Pancreas (tissue), 10 donors: ENCODE measurements at places on chromosomes 12 and 14. TPM values are rescaled to one million over a fixed set of nuclear protein-coding genes. Genes with fewer than 3 reads are reported as not detected.
A peak's percentile ranks its signal among the peaks of the same experiment; 100 is the strongest.

DNA sequence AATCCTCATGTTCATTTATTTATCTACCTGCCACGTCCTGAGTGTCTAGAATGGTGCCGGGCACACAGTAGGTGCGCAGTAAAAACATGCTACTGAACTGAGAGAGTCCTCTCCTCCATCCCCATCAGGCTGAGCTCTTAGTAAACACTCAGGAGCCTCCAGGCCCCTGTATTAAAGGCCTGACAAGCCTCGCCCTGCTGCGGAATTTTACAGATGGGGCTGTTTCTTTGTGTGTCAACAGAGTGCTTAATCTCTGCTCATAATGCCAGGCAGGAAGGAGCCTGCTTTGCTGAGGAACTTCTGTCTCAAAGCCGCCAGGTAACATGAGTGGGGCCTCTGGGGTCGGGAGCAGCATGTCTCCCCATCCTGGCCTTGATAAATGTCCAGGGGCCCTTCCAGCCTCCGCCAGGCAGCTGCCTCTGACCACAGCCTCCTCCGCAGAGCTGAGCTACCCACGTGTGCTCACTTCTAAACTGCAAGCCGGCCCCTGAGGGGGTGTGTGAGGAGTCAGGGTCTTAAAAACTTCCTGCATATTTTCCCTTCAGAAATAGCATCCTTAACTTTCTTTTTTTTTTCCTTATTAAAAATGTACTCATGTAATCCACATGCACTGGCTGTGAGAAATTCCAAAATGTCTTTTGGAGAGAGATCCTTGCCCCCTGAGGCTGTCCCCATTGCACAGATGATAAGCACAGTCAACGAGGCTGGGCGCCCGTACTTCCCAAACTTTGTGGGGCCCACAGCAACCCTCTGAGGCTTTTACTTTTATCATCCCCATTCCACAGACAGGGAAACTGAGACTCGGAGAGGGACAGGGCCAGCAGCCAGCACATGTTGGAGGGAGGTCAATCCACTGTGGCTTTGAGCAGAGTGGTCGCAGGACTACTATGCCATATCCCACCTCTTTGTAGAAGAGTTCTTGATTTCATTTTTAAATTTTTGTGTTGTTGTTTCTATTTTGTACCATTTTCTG lies 116.0 kb upstream of the NCOR2 start:
- DNase-seq, result no peak

The CFAP54 gene
- 0.03 TPM for total RNA-seq

GRCh38 chr12:49647827-49648711 lies 24.7 kb downstream of the PRPF40B start:
- no peak for DNase-seq

- no peak for DNase-seq
Measured at GRCh38 chr12:86194721-86195120, 61.5 kb downstream of the MGAT4C start.

- peak; percentile 66 for DNase-seq
Measured at GRCh38 chr14:55721353-55721752, 141.3 kb downstream of the KTN1 start.

The KLHL33 gene
- 0.08 TPM for total RNA-seq

GRCh38 chr14:30884901-30885300 lies 10.5 kb downstream of the COCH start:
- no peak for DNase-seq

DNA sequence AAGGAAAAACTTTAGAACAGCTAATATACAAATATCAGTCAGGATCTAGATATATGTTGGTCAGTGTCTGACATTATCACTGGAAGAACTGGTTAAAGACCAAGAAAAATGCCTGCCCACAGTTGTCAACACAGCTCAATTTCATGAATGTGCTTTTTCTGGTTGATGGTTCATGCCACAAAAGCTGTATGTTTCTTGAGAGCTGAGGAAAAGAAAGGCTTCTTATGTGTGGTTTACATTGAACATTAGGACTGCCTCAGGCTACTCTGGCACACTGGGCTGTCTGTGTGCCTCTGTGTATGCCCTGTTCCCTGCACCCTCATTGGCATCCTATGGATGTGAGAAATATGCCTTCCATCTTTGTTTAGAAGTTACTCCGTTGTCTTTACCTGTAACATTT lies 218.8 kb upstream of the RGS6 start:
- no peak for DNase-seq

DNA sequence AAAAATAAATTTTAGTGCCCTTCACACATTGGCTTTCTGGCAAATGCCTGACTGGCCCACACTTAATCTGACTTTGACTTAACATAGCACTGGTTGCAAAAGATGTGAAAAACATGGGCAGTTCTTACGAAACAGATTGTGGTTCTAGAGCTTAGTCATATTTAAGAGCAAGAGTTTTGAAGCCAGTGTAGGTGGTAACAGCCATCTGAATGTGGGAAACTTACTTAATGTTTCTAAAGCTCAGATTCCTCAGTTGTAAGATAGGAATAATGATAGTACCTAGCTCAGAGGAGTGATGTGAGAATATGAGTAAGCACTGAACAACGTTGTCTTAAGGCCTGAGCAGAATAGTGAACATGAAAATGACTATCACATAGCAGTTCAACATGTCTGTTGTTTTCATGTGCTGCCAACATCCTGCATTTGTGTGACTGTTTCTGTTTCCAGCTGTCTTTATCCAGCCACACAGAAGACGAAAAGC lies 262.7 kb downstream of the SYT1 start:
- DNase-seq, result no peak

- no peak for DNase-seq
Measured at GRCh38 chr12:84604551-84604950, 308.0 kb downstream of the SLC6A15 start.

DNA sequence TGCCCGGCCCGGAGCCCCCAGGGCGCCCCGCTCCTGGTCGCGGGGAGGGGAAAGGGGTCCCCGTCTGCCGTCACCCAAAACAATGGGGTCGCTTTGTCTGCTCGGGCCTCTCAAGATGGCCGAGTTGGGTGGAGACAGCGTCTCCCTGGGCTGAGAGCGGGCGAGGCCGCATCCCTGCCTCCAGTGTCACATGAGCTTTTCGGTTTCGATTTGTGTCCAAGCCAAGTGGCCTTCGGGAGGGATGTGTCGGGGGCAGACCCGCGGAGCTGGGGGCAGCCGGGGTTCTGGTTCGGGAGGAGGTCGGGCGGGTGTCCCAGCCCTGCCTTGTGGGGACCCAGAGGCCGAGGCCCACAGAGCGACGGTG lies 790 bp downstream of the DYNC1H1 start:
- peak; percentile 84 for DNase-seq

DNA sequence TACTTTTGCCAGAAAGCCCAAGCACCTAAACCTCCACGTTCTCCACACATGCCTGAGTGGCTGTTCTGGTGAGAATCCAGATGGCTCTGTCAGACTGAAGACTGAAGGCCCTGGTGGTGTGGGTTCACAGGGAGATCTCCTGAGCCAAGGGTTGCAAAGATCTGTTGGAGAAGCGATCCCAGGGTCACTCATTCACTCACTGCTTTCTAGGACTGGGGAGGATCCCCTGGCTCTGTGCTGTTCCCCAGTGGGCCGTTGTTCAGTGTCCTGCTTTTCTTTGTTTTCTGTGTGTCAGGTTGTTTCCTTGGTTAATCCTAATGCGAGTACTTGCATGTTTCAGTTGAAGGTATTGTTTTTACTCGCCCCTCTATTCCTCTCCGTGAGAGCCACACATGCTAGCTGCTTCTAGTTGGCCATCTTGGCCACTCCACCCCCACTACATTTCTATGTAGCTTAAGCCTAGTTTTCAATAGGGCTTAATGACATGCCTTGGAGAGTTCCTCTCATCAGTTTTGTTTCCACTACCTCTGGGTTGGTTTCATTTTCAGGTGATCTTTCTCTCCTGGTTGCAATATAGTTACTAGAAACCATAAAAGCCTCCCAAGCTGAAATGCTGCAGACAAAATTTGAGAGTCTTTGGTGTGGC lies 144.5 kb upstream of the SLC38A2 start:
- no peak for DNase-seq

The GALNT9 gene
- total RNA-seq, result 0.25 TPM

DNA sequence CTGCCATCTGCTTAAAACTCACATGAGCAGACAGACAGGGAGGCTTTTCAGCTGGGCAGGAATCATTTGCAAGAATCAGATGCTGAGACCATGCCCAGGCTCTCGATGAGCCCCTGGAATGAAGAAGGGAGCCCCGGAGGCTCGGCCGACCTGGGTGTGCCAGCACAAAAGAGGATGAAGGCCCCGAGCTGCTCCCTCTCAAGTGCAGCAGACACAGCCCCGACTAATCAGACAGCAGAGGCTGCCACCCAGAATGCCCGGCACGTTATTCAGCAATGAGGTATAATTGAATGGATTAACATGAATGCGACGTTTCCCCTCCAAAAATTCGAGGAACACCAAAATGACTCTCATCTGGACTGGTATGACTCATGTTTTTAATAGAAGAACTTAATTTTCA lies 58.9 kb downstream of the BCL11B start:
- DNase-seq, result no peak

- DNase-seq, result peak; percentile 15
Measured at GRCh38 chr12:85866986-85867776, 6.9 kb upstream of the NTS start.

DNA sequence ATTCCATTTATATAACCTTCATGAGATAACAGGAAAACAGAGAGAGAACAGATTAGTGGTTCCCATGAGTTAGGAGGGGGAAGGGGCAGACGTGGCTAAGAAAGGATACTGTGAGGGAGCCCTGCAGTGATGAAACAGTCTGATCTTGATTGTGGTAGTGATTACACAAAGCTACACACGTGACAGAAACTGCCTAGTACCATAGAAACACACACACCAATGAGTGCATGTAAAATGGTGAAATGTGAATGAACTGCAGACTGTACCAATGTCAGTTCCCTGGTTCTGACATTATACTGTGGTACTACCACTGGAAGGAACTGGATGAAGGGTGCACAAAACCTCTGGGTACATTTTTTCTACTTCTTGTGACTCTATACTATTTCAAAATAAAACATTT lies 36.9 kb downstream of the NRDE2 start:
- DNase-seq, result no peak

The HAL gene
- total RNA-seq, result 0.70 TPM

- no peak for DNase-seq
Measured at GRCh38 chr14:96055065-96055752, 16.0 kb downstream of the C14orf132 start.

DNA sequence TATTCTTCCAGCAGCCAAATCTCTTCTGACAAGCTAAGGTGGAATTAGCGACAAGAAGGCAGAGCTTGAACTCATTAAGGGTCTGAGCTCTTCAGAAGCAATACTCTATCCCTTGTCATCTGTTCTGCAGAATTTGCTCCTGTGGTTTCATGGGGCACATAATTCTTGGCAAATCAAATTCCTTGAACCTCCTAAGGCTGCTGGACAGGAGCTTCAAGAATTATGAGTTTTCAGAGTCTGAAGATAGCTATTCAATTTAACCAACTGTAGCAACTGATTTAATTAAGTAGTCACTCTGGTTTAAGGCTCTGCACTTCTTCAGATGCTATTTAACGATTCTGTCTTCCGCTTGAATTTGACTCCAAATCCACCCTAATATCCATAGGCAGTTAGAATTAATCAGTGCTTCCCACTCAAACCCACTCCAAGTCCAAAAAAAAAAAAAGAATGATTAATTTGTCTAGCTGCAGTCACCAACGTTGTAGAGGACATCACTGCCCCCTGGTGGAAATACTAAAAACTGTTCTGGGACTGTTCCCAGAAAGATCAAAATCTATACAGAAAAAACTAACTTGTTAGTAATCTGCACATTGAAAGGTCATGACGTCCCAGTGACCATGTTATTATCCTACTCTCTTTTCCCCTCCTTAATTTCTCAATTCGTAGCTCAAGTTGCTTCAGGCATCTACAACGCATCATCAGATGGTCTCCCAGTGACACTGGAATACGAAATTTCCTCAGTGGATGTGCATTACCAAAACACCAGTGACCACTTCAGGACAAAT lies 169.9 kb downstream of the KIF21A start:
- DNase-seq, result no peak

DNA sequence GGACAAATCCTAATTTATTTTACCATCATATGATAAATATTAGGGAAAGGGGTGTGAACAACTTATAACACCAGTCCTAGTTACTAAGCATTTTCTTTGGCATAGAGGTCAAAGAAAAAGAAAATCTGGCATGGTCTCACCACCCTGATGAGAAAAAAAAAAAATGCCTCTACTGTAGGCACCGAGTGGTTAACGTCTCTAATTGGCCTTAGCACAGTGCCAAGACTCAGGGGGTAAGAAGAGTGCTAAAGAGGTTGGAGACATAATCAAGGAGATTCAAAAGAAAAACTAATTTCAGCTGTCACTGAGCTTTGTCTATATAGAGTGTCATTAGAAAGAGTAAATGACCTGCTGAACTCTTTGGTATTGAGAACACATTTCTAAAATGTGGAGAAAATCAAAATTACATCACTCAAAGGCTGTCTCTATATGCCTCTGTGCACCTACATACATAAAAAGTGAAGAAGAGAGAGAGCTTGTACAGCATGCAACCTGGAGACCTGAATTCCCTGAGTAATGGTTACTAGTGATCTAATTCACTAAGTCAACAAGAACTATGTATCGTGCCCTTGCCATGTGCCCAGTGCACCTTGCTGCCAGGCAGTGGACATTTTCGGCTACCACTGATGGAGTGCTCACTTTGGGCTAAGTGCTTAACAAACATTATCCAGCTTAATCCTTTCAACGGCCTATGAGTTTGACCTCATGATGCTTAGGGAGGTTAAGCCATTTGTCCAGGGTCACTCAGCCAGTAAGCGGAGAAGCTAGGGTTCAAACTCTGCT lies 113.8 kb upstream of the G2E3 start:
- DNase-seq, result no peak

GRCh38 chr12:62655666-62656151 lies 189.1 kb downstream of the MON2 start:
- no peak for DNase-seq

DNA sequence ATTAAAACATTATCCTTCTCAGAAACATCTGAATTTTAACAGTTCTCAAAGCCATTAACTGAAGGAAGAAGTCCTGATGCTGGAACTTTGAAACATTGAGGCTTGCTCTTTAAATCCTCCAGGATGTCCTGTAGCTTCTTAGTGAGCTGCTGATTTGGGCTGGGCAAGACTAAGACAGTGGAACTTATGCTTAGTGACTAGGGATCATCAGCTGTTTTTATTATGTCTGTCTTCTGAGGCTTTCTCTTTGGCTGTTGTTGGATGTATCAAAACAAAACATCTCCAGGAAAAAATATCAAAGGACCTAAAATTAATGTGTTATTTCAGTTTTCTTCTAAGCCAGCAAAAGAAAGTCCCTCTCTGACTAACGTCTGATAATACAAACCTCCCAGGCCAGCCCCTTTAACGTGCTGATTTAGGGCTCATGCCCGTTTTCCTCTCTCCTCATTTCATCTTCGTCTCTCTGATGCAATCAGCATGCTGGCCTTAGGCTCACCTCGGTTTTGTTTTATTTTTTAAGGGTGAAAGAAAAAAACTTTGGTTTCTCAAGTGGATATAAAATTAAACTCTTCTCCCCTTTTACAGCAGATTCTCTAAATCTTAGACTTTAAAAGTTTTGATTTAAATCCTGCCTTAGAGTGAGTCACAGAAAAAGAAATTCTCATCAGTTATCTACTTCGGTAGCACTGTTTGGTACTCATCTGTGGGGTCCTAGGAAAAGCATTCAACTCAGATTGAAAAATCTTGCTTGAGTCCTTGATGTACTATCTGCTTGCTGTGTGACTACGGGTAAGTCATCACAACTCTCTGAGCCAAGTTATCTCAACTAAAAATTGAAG lies 106.2 kb upstream of the CCDC91 start:
- no peak for DNase-seq
